ENCODE measurements at places on chromosomes 5 and 9.

DNA sequence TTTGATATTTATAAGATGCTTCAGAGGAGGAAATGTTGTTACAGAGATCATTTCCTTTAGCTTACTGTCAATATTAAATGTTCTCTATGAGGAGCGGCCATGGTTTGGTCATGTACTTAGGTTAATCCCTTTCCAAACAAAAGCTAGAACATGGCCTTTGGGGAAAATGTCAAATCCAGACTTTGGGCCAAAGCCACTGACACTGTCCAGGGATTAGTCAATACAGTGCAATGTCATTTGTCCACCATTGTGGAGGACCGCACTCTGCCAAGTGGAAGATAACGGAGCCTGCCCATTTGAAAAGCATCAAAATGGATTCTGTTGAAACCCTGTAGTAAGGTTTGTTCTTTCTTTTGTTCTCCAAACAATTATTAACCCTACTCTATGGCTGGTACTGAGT lies 50.1 kb downstream of the FRMPD1 start:
- no peak for DNase-seq

DNA sequence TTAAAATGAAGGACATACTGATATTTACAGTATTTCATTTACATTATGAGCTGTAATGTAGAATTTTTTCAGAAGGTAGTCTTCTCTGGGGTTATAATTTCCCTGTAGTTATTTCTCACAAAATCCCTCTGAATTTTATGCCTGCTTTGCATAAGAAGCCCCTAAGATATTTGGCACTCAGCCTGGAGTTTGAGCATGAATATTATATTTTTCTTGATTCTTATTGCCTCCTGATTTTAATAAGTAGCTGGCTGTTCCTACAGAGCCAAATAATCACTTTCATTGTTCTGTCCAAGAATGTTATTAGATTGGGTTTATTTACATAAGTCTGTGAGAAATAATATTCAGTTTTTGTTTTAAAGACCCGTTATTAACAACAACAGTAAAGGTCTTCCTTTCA lies 195.0 kb downstream of the FER start:
- no peak for DNase-seq

DNA sequence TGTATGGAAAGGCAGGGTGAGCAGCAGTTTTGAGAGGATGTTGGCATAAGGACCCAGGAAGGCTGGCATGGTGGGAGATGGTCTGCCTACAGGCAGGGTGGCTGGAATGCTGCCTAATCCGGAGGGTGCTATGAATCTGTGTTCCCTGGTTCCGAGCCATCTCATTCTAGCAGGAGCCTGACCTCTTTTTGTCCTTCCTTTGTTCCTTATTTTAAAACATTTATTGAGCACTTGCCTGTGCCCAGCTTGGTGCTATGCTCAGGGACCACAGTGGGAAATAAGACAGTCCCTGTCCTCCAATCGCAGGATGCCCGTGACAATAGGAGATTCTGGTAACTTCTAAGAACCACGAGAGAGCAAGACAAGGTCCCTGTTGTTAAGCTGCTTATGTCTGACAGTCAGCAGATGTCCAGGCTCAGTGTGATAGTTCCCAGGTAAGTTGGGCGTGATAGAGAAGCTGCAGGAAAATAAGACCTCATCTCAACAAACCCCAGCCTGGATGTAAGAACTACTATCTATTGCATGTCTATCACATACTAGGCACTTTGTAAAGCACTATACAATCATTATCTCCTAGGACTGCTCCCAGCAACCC lies 9.1 kb upstream of the ZBTB34 start:
- DNase-seq, result no peak

DNA sequence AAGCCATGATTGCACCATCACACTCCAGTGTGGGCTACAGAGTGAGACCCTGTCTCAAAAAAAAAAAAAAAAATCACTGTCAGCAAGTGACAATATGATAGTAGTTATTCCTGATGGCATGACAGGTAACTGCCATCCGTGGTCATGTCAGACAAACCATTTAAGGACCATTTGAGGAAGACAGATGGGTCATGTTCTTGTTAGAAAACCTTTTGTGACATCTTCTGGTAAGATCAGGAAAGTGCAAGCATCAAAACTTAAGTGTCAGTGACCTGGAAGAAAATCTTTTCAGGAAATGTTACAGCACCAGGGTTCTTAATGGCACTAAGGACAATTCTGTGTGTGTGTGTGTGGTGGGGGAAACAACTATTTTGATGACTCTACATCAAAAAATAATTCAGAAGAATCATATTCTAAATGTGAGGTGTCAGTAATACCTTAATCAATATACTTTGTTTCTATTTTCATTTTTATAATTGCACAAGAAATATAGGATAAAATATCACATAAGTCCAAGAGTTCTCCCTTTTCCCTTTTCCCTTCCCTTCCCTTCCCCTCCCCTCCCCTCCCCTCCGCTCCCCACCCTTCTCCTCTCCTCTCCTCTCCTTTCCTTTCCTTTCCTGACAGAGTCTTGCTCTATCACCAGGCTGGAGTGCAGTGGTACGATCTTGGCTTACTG lies 17.8 kb downstream of the SLC38A9 start:
- no peak for DNase-seq

DNA sequence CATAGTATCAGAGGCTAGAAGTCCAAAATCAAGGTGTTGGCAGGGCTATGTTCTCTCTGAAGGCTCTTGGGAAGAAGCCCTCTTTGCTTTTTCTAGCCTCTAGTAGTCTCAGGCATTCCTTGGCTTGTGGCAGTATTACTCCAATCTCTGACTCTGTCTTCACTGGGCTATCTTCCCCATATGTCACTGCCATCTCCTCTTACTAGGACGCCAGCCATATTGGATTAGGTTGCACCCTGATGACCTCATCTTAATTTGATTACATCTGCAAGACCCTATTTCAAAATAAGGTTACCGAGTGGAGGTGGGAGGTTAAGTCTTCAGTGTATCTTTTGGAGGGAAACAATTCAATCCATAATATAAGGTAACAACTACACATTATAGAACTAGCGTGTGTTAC lies 21.3 kb upstream of the EBF1 start:
- no peak for DNase-seq

- DNase-seq, result no peak
Observed at GRCh38 chr9:97873425-97873824, 20.4 kb downstream of the FOXE1 start.

DNA sequence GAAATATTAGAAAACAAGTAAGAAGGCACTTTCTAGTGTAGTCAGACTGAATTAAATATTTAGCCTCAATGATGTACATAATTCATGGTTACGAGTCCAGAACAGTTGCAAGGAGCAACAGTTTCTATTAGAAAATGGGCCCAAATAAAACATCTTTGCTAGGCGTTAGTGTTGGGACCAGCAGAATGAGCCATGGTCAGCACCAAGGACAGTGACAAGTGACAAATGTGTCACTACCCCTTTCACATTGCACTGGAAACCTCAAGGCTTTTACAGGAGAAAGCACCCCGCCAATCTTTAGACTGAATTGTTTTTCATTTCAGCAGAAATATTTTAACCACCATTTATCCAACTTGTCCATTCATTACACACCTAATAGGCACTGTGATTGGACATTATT lies 301.3 kb upstream of the ADCY2 start:
- no peak for DNase-seq

- DNase-seq, result no peak
Observed at GRCh38 chr9:18447541-18447940, 26.4 kb upstream of the ADAMTSL1 start.

All from stimulated activated CD4-positive, alpha-beta T cell treated with anti-CD3 and anti-CD28 coated beads, Interleukin-1b, Interleukin-23, amount 100 ng/mL, for 24 hours (primary cell).